ENCODE measurements at places on chromosomes 7 and 10. TPM values are rescaled to one million over a fixed set of nuclear protein-coding genes. Genes with fewer than 3 reads are reported as not detected.

PON1 gene
- not detected for total RNA-seq

UBE2H gene
- total RNA-seq, result 11.8 TPM

ACTL6B gene
- not detected for total RNA-seq

BTBD16 gene
- not detected for total RNA-seq

- DNase-seq, result no peak
Measured at GRCh38 chr10:77855404-77856155, 71.0 kb downstream of the DLG5 start.

- DNase-seq, result no peak
Measured at GRCh38 chr10:35462491-35462934, 126.2 kb downstream of the CCNY start.

GRCh38 chr10:48802611-48803071 lies 118.0 kb downstream of the WDFY4 start:
- DNase-seq, result no peak

All from activated T-cell treated with anti-CD3 and anti-CD28 coated beads, Interleukin-2, amount 50 U/mL, for 4 hours (primary cell).